ENCODE measurements at places on chromosomes 5 and 9. TPM values are rescaled to one million over a fixed set of nuclear protein-coding genes. Genes with fewer than 3 reads are reported as not detected.
A peak's percentile ranks its signal among the peaks of the same experiment; 100 is the strongest.

The SPINK4 gene
- total RNA-seq, result not detected

The PIP5KL1 gene
- total RNA-seq, result 2.0 TPM

- peak; percentile 67 for DNase-seq
Measured at GRCh38 chr5:132962429-132963021, 909 bp downstream of the AFF4 start.

- DNase-seq, result no peak
Measured at GRCh38 chr5:34843497-34843896, 4.5 kb downstream of the TTC23L start.

- no peak for DNase-seq
Measured at GRCh38 chr9:133869674-133870405, 122.3 kb downstream of the VAV2 start.

Measured in LHCN-M2 (cell line).